ENCODE measurements at places on chromosomes 7 and 10.
A peak's percentile ranks its signal among the peaks of the same experiment; 100 is the strongest.

DNA sequence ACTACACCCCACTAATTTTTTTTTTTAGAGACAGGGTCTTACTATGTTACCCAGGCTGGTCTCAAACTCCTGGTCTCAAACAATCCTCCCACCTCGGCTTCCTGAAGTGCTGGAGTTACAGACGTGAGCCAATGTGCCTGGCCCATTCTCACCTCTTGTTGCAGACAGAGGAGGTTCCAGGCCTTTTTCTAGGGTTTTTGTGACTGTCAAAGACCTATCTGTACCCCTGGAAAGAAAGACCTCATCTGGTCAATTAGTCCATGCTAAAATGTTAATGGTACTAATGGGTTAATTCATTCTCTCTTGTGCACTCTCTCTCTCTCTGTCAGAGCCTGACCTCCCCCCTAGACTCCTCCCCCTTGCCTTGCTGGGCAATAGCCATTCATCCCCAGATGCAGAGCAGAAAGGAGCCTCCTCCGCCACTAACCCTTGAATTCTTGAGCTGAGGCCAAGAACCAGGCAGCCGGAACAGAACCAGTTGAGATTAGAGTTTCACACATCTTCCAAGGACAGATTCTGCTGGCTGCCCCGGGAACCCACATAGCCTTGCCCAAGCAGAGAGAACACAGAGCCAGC is 209.7 kb downstream of the SKIDA1 start:
- no peak for DNase-seq

DNA sequence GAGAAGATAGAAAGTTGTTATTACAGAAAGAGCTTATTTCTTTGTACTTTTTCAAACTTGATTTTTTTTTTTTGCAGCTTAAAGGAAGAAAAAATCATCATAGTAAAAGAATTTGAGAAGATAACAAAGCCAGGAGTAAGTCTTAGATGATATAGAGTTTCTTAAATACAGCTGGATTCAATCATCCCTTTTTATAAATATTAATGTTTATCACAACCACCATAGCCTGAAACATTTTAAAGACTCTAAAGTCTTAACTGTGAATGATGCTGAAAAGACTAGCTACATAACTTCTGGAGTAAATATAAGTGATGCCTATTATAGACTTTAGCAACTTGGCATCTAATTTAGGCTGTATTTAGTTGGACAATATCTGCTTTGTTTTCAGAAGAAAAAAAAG is 54.8 kb upstream of the FGL2 start:
- no peak for DNase-seq

DNA sequence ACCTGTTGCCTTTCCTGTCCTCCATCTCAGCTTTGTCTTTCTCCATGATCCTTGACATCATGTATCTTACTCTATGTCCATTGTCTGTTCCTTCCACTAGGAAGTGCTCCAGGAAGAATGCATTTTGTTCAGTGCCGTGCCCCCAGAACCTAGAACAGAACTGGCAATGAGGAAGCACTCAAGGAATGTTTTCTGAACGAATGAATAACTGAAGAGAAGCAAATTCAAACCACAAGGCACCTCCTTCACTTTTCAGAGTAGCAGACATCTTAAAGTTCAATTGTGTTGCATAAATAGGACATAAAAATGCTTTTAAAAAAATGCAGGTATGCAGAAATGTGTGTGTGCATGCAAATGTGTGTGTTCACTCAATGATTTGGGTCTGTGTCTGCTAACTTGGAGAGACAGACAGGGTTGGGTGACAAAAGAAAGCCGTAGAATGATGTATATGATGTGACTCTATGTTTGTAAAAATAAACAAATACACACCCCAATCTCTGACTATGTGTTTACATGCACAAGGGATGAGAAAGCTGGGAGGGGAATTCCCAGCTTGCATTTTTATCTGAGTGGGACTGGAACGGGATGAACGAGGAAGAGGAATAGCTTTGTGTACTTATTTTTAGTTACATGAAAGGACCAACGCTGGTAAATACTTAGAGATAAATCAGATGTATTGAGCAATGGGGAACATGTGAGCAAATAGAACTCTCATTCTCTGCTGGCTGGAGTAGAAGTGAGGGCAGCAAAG is 237.7 kb downstream of the FANK1 start:
- DNase-seq, result no peak

DNA sequence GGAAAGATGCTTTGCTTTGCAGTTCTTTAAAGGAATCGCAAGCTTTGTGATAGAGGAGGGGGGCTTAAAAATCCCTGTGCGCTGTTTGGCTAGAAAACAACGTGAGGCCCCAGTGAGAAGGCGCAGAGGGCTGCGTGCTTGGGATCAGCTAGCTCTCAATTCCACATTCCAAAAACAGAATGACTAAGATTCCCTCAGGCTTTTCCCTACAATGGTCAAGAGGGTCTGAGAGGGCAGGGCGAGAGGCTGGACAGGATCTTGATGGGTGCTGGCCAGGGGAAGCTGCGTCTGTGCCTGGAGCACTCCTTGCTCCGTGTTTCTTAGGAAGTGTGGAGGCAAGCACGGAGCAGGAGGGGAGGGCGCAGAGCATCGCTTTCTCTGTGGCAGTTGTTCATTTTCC is 72.1 kb upstream of the INHBA start:
- no peak for DNase-seq

- peak; percentile 75 for DNase-seq
These were observed 23.6 kb upstream of the SRI start for GRCh38 chr7:88243345-88243909.

DNA sequence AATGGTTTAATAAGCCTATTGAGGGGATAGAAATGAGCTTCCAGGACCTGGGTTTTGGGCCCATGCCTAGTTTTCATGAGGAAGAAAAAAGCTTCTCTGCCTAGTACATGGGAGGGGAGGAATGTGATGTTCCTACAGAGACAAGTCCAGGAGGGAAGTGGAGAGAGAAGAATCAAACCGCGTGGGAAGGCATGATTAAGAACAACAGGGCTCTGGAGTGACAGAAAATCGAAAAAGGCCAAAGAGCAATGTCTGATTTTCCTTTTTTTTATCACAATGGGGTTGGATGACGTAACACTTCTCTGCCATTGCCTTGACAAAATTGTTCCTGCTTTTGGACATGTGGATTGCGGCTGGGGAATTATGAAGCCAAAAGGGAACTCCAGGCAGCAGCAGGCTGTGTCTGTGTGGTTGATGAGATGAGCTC is 258.6 kb downstream of the CXCL12 start:
- no peak for DNase-seq

GRCh38 chr10:113872139-113873030 is 17.9 kb downstream of the NHLRC2 start:
- DNase-seq, result no peak

All from HT1080 (cell line).